ENCODE measurements at places on chromosomes 7 and 10.

DNA sequence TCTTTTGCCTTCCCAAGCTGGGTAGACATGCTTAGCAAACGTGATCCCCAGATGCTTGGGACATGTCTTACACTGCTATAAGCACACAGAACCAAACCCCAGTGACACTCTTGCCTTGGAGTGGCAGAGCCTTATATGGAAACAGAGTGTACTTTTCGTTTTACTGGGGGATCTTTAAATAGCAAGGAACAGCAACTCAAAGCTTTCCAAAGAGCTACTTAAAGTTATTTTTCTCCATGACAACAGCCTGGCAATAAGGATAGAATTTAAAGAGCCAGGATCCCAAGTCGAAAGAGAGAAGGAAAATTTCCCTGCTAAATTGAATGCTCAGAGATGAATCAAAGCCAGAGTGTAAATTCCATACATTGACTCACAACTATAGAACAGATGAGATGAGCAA, 67.8 kb downstream of the ZNF365 start:
- no peak for DNase-seq

DNA sequence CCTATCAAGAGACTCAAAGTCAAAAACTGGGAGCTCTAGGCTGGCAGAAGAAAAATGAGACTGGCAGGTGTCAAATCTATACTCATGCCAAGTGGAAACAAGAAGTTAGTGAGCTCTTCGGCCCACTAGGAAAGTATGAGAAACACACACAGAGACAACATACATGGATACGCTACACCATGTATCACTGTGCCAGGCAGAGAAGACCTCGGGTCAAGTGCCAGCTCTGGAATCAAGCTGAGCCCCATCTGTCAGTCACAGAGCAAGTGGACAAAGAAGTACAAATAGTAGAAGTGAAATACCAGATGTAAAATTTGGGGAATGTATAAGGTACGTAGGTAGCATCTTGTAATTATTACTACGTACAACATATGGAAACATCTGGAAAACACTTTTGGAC, 62.4 kb downstream of the FAM13C start:
- DNase-seq, result no peak

DNA sequence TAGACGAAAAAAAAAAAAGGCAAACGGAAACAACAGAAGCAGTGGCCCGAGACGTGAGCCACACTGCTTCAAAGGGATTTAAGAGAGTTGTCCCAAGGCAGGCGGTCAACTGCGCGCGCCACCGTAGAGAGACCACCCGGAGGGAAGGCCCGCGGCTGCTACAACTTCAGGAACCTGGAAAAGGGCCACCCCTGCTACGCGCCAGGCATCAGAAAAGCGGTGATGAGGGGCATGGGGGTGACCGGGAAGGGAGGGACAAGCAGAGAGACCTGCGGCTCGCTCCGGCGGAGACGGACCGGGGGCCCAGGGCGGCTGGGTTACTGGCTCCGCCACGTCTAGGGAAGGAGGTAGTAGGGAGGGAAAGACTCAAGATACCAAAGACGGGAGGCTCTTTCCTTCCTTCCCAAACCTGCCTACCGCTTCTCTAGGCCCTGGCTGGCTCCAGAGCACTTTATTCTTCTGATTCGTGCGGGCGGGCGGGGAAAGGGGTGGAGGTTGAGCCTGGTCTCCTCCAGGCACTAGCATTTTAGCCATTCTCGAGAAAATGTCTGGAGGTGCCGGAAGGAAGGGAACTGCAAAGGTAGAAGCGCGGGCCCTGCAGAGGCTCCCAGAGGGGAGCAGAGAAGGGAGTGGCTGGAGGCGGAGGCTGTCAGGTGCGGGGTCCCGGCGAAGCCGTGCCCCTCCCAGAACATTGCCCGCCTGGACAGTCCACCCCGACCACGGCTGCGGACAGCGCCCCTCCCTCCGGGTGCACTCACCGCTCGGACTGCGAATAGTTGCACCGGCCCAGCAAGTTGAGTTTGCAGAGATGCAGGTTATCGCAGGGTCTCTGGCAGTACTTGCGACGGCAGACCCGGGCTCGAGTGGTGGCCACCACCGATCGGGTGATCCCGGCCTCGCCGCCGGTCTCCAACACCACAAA, 993 bp downstream of the ZC3HAV1 start:
- no peak for DNase-seq

- DNase-seq, result no peak
Measured at GRCh38 chr7:35736725-35737124, 41.8 kb upstream of the HERPUD2 start.

DNA sequence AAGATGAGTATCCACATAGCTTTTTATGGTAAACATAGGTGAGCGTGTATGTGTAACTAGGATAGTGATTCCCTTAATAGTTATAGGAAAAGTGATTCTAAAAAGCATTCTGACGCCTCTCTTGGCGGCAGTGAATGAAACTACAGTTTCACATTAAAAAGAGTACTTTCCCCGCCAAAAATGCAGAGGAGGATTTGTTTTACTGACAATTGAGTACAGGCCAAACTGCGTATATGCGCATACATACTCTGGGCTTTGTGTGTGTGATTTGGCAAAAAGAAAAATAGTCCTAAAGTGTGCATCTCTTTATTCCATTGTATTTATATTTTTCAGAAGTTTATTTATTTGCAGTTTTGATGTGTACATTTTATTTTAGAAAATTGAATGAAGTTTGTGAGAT, 10.3 kb downstream of the CUL1 start:
- no peak for DNase-seq

GRCh38 chr10:3099291-3100092, 32.1 kb downstream of the PFKP start:
- DNase-seq, result no peak

DNA sequence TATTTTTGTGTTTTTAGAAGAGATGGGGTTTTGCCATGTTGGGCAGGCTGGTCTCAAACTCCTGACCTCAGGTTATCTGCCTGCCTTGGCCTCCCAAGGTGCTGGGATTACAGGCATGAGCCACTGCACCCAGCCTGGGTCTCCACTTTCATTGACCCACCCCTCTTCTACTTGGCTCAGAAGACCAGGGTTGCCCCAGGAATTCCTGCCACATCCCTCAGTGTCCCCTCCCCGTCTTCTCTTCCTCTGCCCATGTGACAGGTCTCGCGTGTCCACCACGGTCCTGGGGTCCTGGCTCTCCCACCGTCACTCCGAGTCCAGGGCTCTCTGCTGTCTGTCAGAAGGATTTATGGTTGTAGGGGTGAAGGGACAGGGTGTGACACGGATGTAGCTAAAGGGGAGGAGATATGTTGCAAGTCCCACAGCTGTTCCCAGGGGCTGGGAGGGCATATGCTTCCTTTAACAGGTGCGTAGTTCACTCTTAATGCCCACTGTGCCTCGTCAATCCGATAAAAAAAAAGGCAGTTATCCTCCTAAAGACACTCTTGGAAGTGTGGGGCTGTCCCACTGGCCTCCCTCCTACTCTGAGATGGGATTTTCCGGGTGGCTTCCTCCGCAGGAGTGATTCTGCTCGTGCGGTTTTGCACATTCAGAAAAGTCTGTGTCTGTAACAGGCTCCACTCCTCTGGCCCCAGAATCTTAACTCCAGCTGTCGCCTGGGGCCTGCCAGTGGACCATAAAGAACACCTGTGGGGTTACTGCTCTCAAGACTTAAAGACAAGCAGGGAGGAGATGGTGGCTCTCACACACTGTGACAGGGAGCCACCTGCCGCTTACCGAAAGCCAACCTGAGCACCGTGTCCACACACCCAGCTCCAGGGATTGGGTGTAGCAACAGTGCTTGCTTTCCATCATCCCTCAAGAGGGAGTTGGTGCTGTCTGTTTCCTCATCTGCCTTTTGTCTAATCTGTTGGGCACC, 36.7 kb upstream of the SHH start:
- DNase-seq, result no peak

DNA sequence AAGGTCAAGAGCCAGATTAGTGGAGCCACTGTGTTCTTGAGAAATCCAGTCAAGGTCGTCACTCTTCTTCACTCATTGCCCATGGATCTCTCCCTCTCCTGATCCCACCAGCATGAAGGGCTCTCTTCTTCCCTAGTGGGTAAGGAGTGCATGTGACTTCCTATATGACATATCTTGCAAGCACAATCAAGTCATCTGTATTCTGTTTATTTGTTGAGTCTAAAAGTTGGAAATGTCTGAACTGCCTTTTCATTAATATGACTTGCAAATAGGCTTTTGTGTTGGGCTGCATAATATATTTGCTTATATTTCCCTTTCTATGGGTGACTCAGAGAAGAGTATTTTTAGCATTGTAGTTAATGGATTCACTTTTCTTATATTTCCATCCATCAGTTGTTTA, 313.7 kb upstream of the KMT2E start:
- DNase-seq, result no peak

- DNase-seq, result no peak
Measured at GRCh38 chr7:26365077-26365900, 73.6 kb downstream of the SNX10 start.

GRCh38 chr7:117212969-117213877, 109.6 kb downstream of the WNT2 start:
- DNase-seq, result peak; percentile 10

DNA sequence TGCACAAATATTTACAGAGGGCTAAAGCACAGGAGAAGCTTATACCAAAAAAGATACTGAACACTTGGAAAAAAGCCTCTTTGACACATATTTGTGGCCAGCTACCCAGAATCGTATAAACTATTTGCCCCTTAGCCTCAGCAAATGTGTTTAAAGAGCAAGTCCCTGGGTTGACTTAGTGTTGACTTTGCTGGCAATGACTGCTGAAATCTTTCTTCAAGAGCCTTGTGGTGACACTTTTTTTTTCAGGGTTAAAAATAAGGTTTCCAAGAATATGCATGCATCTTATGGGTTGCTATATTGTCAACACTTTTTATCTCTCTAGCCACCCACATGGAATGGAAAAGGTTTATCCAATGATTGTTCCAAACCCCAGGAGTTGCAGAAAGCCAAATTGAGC, 14.9 kb upstream of the PLEKHS1 start:
- no peak for DNase-seq

- DNase-seq, result no peak
Measured at GRCh38 chr10:26269754-26270153, 53.2 kb downstream of the GAD2 start.

GRCh38 chr7:7921830-7922229, 46.8 kb upstream of the GLCCI1 start:
- no peak for DNase-seq

- no peak for DNase-seq
Measured at GRCh38 chr10:29810816-29811215, 176.0 kb upstream of the SVIL start.

- no peak for DNase-seq
Measured at GRCh38 chr7:74183142-74183541, 9.0 kb downstream of the EIF4H start.

GRCh38 chr7:36717586-36717985, 6.7 kb downstream of the AOAH start:
- no peak for DNase-seq

- no peak for DNase-seq
Measured at GRCh38 chr10:33190406-33190805, 144.1 kb downstream of the NRP1 start.

DNA sequence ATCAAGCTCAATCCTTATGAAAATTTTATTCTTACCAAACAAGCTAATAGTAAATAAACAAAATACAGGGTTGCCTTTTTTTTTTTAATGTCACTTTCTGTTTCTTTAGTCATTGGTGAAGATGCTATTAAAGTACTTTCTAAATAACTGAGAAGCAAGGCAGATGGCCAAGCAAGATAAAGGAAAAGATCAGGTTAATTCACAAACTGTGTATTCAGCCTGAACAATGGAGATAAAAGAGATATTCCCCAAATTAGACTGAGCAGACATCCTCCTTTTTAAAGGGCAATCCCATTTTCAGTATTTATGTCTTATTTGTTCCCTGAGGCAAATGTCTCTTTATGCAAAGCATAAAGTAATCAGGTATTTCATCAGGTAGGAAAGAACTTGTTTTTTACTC, 23.1 kb upstream of the XRCC2 start:
- DNase-seq, result no peak

GRCh38 chr7:47577321-47577919, 4.5 kb downstream of the TNS3 start:
- no peak for DNase-seq

DNA sequence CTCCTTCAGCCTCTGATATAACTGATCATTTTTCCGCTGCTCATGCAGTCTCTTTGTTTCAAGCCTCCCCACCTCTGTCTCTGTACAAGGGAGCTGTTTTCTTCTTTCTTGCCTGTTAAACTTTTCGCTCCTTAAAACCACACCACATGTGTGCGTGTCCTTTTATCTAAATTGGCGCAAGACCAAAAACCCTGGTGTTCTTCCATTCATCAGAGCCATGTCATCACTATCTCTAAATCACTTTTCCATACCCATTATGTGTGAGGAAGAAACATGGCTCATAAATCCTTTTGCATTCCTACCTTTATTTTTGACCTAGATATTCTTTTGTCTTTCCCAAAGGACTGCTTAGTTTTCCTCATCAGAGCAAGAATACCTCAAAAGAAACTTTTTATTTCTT, 239.0 kb upstream of the IMMP2L start:
- DNase-seq, result no peak

GRCh38 chr10:31419394-31420063, 100.5 kb downstream of the ZEB1 start:
- DNase-seq, result no peak

DNA sequence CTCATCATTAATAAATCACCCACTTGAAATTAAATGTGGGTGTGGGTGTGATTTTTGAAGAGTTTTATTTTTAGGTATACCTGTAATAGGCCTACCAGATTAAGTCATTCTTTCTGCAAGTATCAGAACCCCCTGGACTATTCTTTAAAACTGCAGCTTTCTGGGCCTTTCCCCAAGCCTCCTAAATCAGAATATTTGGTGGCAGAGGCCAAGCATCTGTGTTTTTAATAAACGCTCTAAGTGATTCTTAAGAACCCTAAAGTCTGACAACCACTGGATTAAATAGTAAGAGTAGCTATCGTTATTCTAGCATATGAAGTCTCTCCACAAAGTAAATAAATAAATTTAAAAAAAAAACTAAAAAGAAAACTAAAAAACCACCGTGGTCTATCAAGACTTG, 703.0 kb upstream of the NRP1 start:
- no peak for DNase-seq

GRCh38 chr10:108783897-108784296, 1139.4 kb downstream of the XPNPEP1 start:
- no peak for DNase-seq

DNA sequence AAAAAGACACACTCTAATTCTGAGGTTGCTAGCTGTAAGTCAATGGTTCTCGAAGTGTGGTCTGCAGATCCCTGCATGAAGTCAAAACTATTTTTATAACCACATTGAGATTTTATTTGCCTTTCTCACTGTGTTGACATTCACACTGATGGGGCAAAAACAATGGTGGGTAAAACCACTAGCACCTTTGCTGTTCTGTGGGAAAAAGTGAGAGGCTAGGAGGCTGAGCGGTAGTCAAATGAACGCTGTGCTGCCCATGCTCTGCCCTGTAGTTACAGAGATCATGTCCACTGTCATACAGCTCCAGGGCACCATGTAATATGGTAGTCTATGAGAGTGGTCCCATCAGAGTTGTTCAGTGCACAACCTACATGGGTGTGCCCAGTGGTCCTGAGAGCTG, 21.6 kb upstream of the PDCD4 start:
- DNase-seq, result no peak
